ENCODE measurements at places on chromosomes 6 and 20. TPM values are rescaled to one million over a fixed set of nuclear protein-coding genes. Genes with fewer than 3 reads are reported as not detected.

DNA sequence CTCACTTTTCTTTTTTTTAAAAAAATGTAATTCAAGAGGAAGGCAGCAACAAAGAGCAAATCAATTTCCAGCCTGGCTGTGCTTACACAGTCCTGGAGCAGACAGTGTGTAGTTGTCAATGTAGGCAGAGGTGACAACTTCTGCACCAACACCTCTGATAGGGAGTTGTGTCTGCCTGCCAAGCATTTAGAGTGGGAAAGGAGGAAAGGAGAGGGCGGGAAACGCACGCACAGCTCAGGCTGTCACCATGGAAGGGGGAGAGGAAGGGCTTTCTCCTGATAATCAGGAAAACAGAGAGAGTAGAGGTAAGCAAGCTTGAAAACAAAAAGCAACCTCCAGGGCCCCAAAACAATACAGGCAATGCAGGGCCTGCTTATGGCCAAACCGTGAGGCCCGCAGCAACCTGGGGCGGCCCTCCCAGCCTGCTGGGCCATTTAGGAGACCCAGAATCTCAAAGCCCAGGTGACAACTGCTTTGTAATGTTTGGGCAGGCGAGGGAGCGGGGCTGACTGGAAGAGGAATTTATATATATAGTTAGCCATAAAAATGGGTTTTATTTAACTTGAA is 41.5 kb upstream of the GFOD1 start:
- no peak for ATAC-seq

- no peak for ATAC-seq
Measured at GRCh38 chr6:41874741-41875140, 20.4 kb downstream of the USP49 start.

DNA sequence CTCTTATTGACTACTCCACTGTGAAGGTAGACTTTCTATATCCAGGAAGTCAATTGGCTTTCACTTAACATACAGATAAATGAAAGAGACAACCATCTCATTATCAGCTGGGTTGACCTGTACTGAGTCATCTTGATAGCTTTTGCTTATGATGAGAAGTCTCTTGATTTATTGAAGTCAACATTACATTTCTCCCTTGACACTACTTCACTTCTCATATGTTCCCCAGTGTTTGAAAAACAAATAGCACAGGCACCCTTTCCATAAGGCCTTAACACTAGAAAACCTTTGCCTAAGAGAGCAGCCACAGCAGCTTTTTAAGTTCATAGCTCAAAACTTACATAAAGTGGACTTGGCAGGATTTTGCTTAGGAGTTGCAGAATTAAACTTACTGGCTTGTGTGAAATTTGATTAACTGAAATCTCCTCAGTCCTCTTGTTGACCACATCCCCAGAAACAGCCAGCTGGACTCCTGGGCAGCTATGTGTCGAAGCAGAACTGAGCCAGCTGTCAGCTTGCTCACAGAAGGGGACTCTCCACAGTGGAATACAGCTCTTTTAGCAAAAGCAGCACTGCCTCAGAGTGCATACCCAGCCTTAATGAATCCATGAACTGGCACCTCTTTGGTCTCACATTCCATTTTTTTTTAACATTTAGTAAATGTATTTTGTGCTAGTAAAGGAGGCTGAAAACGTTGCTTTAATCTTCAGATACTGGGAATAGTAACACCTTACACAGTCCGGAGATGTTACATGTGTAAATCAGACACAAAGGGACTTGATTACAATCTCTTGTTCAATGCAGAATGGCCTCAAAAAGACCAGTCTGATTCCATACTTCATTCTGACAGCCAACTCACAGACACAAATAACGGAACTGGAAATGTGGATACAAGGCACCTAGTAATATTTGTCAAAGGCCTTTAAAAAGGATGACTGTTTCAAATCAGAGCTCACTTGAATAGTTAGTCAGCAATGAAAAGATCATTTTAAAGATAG is 1532.7 kb downstream of the HACE1 start:
- no peak for ATAC-seq

- ATAC-seq = no peak
Measured at GRCh38 chr6:111982681-111983080, 71.2 kb upstream of the CCN6 start.

Gene SAPCD1
- 18.9 TPM for total RNA-seq

Gene MMP24
- not detected for total RNA-seq

GRCh38 chr20:15144916-15145315 is 807.5 kb upstream of the FLRT3 start:
- no peak for ATAC-seq

Gene DCDC2
- not detected for total RNA-seq

DNA sequence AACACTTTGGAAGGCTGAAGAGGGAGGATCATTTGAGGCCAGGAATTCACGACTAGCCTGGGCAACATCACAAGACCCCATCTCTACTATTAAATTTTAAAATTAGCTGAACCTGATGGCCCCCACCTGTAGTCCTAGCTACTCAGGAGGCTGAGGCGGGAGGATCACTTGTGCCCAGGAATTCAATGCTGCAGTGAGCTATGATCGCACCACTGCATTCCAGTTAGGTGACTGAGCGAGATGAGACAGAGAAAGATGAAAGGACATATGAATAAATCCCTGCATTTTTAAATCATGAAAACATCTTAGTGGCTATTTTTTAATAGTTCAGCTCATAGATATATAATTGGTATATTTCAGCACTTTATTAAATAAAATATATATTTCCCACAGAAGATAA is 93.8 kb downstream of the GPR63 start:
- no peak for ATAC-seq
